Femur (tissue), 1 donor: ENCODE measurements at places on chromosomes 12 and 14.

DNA sequence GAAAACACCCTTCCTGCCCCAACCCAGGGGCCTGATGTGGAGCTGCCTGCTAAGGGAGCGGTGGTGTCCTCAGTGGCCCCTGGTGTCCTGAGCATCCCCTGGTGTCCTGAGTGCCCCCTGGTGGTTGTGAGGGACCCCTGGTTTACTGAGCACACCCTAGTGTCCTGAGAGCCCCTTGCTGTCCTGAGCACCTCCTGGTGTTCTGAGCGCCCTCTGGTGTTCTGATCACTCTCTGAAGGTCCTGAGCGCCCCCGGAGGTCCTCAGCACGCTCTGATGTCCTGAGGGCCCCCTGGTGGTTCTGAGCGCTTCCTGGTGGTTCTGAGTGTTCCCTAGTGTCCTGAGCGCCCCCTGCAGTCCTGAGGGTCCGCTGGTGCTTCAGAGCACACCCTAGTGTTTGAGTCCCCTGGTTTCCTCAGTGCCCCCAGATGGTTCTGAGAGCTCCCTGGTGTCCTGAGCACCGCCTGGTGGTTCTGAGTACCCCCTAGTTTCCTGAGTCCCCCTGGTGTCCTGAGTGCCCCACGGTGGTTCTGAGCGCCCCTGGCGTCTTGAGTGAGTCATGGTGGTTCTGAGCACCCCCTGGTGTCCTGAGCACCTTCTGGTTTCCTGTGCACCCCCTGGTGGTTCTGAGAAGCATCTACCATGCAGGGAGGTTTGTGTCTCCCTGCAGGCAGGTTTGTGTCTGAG lies 1004.2 kb downstream of the TMEM121 start:
- no peak for DNase-seq

- no peak for DNase-seq
Measured at GRCh38 chr12:29719381-29719780, 64.4 kb downstream of the TMTC1 start.

DNA sequence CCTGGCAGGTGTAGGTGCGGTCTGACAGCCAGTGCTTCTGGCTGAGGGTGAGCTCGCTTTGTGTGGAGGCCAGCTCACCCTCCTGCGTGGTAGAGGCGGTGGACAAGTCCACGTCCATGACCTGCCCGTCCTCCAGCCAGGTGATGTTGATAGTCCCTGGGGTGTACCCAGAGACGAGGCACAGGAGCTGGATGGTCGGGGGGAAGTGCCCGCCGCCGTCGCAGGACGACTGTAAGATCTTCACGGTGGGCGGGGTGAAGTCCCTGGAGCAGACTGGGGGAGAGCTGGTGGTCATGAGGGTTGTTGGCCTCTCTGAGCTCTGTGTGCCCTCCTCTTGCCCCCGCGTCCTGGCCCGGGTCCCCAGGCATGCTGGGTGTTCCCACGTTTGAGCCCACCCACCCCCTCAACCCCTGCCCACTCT lies 74.6 kb downstream of the TMEM121 start:
- no peak for DNase-seq

DNA sequence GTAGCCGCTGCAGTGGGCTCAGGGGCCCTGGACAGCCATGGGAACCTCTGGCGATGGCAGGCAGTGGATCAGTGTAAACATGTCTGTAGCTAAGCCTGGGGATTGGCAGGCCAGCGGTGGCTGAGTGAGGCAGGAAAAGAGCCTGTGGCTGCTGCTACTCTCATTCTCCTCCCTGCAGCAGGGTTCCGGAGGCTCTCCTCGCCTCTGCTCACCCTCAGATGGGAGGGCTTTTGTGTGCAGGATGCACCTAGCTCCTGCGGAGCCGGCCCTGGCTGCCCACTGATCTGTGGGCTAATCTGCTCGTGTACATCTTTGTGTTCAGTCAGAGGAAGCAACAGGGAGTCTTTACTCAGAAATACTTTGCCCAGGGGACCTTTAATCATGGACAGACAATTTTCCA lies 59.5 kb downstream of the GALNT8 start:
- no peak for DNase-seq

- DNase-seq = no peak
Measured at GRCh38 chr12:2627835-2628191, 167.0 kb upstream of the FKBP4 start.

GRCh38 chr12:49187184-49187583 lies 1.7 kb downstream of the TUBA1A start:
- peak; percentile 87 for DNase-seq

DNA sequence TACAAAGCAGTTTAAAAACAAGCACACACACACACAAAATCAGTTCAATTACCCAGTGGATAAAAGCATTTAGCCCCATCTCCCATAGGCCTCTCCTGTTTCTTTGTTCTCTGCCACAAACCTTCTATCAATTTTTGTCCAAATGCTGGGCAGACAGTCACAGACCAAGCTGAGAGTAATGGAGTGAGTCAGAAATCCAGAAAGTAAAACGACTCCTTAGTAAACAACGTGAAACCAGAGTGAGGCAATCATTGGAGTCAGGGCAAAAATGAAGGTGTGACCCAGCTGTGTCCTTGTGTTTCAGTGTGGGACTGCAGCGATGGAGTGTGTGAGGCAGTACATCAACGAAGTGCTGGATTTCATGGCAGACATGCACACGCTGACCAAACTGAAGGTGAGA lies 102.0 kb downstream of the PRIMA1 start:
- DNase-seq = no peak

DNA sequence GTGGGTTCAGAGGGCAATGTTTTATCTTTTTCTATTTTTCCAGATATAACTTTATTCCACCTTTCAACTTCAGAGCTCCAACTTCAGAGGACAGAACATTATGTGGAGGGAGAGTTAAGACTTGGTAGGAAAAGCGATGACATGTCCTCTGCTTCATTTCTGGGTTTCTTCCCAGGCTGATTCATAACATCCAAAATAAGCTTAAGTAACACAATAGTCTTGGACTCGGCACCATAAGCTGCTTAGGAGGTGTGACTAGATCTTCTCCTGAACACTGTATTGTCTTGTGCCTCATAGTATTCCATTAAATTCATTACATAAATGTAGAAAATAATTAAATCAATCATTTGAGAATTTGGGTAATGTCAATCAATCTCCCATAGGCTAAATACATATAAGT lies 95.5 kb upstream of the PDE3A start:
- DNase-seq = no peak
